ENCODE measurements at places on chromosomes 6 and 20.

DNA sequence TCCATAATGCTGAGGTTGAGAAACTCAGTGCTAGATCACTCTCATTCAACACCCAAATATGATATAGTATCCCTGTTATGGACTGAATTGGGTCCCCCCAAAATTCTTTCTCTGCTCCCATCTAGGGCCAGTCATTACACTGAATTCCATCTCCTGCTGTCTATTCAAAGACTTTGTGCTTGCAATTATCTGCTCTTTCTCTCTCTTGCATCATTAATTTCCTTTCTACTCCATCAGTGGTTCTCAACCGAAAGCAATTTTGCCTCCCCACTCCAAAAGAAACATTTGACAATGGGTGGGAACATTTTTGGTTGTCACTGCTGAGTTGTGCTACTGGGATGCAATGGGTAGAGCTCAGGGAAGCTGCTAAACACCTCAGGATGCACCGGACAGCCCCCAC lies 271.5 kb upstream of the CDYL start:
- no peak for DNase-seq

DNA sequence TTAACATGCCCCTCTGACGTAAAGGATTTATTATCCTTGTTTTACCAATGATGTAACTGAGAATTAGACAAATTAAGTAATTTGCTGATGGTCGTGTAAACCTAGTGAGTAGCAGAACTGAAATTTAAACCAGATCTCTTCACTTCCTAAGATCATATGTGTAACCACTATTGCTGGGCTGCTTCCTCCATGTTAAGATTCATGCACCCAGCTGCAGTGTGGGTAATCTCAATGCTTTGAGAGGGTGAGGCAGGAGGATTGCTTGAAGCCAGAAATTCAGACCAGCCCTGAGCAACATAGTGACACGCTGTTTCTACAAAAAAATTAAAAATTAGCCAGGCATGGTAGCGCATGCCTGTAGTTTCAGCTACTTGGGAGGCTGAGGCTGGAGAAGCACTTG lies 97.9 kb downstream of the L3MBTL3 start:
- DNase-seq = no peak

GRCh38 chr6:25002326-25003091 lies 66.7 kb upstream of the RIPOR2 start:
- no peak for DNase-seq

- no peak for DNase-seq
These were observed 431.5 kb downstream of the HACE1 start for GRCh38 chr6:104428184-104428583.

- no peak for DNase-seq
These were observed 52.3 kb downstream of the HBS1L start for GRCh38 chr6:135002229-135002844.

GRCh38 chr20:57326667-57327455 lies 2.7 kb upstream of the SPO11 start:
- DNase-seq = no peak

Measured in NCI-H1048 (cell line).